ENCODE measurements at places on chromosomes 6 and 20.

DNA sequence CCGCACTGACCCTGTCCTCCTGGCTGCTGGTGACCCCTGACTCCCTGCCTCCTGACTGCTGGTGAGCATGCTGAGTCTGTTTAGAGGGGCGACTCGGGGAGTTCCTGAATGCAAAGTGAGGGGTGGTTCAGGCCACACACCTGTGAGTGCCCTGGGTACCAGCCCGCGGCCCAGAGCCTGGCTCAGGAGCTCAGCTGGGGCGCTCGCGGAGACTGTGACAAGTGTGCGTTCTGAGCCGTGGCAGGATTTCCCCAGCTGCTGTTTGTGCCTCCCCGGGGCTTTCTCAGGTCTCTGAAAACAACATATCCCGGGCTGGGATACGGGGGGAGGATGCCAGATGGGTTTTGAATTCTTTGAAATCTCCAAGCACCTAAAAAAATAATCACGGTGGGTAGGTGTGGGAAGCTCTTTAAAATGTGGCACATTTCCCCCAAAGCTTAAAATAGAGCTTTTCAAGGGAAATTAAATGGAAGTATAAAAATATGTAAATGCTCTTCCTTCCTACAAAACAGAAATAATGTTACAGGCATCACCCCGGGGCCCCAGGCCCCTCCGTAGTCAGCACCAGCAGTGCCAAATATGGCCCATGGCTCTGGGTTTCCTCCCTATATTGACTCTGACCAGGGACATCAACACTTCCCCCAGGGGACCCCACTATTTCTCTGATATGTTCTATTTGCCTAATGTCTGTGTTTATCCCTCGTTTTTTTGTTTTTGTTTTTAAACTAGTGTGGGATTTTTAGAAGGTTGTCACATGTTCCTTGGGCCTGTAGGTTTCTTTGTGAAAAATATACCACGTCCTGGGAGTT lies 49.9 kb upstream of the TAGAP start:
- no peak for DNase-seq

- DNase-seq, result no peak
Observed at GRCh38 chr6:125888989-125889656, 67.4 kb upstream of the HINT3 start.

- DNase-seq, result no peak
Observed at GRCh38 chr6:146948790-146949342, 255.4 kb upstream of the STXBP5 start.

DNA sequence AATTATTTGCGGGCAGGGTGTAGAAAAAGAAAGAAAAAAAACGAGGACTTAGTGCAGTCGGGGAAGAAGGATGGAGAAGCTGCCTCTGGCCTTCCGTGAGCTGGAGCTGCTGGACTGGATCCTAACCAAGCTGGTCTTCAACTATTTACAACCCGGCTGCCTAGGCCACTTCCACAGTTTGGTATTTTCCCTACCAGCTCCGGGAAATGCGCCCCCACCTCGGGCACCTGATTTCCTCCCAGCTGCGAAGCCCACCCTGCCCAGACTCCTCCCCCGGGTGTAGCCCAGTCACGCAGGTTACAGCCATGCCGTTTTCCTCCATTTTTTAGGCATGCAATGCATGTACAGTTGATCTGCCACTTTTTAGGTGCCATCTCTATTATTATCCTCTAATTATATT lies 21.2 kb downstream of the THEMIS start:
- no peak for DNase-seq

All from stimulated activated CD8-positive, alpha-beta memory T cell treated with anti-CD3 and anti-CD28 coated beads, Interleukin-15, amount 100 ng/mL, for 1 hour (primary cell).